ENCODE measurements at places on chromosomes 16 and 17.

GRCh38 chr17:39222151-39222550, 3.6 kb downstream of the STAC2 start:
- DNase-seq = no peak

- peak; percentile 40 for DNase-seq
Measured at GRCh38 chr17:1714980-1715802, 5.0 kb upstream of the TLCD2 start.

- DNase-seq = no peak
Measured at GRCh38 chr16:627454-628239, 3.1 kb upstream of the WFIKKN1 start.

GRCh38 chr17:39243155-39243554, 17.4 kb upstream of the STAC2 start:
- no peak for DNase-seq

GRCh38 chr17:55072898-55073297, 104.3 kb downstream of the STXBP4 start:
- peak; percentile 47 for DNase-seq

GRCh38 chr16:86016201-86016965, 117.4 kb downstream of the IRF8 start:
- DNase-seq = peak; percentile 33

GRCh38 chr17:49861150-49861884, 13.4 kb upstream of the TAC4 start:
- peak; percentile 41 for DNase-seq

- DNase-seq = no peak
Measured at GRCh38 chr16:77613095-77613494, 109.2 kb upstream of the NUDT7 start.

DNA sequence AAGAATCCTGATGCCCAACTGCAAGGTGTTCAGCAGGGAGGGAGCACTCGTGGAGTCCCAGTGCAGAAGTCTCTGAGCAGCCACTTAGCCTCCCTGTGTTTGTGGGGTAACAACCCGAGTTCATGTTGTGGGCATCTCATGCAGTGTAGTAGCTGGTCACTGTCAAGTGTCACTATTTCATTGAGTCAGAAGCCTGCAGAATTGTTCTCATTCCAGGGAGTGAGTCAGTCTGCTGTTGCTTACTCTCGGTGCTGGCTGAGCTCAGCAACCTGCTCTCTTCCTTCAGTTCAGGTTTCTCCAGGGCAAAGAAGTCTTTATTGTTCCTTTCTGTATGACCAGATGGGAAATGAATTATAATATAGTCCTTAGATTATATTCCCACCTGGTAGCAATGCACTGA, 24.1 kb downstream of the HMOX2 start:
- DNase-seq = no peak

- no peak for DNase-seq
Measured at GRCh38 chr17:45262516-45263476, 902 bp upstream of the SPATA32 start.

DNA sequence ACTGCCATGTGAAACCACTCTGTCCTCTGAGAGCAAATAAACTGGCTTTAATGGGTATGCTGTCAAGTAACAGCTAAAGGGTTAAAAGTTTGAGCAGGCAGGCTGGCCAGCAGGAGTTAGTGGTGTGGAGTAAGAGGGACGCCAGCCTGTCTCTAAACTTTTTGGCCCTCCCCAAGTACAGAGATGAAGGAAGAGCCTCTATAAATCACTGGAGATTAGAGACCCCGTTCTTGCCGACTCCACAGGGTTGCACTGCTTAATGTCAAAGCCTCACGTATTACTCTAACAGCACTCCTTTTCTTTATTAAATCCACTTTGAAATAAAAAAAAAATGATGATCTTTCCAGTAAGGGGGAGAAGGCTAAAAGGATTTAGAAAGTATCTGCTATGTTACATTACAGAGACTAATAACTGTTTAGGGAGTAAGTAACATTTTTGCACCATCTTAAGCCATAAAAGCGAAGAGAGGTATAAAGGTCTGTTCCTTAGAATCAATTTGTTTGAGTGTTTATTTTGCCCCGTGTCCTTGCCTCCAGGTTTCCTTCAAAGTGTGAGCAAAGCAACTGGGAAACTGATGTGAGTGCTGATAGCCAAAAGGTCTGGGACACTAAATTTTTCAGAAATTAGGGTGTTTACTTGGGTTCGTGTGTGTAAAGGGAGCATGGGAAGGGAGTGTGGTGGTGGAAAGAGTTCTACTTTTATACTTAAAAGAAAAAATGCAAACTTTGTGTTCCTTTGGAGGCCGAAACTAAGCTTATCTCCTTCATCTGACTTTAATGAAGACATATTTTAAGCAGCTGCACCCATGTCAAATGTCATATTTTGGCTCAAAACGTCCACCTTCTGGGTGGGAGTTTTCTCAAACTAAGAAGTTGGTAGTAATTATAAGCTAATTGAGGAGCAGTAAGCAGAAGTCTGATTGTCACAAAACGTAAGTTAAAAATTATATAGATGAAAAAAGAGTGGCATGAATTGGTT, 109.9 kb upstream of the TBX2 start:
- no peak for DNase-seq

DNA sequence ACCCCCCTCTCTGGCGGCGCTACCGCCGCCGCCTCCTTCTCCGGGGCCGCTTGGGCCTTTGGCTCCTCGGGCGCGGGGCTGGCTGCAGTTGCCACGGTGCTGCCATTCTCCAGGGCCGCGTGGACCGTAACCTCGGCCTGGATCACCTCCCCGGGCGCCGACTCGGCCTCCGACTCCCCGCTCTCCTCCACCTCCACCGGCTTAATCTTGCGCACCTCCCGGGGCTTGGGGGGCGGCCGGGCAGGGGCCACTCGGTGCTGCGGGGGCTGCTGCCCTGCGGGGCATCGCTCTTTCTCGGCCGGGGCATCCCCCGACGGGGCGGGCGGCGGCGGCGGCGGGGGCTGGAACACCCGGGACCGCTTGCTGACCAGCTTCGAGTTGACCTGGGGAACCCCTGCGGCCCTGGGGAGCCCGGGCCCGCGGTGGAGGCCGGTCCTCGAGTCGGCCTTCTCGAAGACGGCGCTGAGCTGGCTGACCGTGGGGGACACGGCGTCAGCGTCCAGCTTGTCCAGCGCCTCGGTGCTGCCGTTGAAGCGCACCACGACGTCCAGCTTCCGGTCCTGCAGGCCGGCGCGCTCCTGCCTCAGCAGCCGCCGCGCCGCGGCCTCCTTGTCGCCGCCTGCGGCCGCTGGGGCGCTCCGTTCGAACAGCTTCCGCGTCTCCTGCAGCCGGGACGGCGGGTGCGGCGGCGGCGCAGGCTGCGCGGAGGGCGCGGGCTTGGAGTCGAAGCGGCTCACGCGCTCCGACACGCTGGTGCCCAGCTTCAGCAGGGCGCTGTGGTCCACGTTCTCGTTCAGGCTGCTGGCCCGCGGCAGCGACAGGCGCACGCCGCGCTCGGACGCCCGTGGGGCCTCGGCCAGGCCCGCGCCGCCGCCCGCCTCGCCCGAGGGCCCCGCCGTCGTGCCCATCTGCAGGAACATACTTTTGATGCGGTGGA, 792 bp downstream of the PPP1R9B start:
- peak; percentile 37 for DNase-seq

- DNase-seq = no peak
Measured at GRCh38 chr16:79835194-79835593, 234.7 kb upstream of the MAF start.

GRCh38 chr16:73163238-73163815, 115.4 kb upstream of the ZFHX3 start:
- DNase-seq = no peak

GRCh38 chr17:80745183-80745582, 200.5 kb downstream of the RPTOR start:
- DNase-seq = no peak

- peak; percentile 11 for DNase-seq
Measured at GRCh38 chr17:57551321-57552079, 193.6 kb downstream of the CCDC182 start.

Data from CD4-positive, alpha-beta T cell treated with Interleukin-6 at 100 ng/mL for 8 hours (primary cell).